ENCODE measurements at places on chromosomes 2 and 18.

DNA sequence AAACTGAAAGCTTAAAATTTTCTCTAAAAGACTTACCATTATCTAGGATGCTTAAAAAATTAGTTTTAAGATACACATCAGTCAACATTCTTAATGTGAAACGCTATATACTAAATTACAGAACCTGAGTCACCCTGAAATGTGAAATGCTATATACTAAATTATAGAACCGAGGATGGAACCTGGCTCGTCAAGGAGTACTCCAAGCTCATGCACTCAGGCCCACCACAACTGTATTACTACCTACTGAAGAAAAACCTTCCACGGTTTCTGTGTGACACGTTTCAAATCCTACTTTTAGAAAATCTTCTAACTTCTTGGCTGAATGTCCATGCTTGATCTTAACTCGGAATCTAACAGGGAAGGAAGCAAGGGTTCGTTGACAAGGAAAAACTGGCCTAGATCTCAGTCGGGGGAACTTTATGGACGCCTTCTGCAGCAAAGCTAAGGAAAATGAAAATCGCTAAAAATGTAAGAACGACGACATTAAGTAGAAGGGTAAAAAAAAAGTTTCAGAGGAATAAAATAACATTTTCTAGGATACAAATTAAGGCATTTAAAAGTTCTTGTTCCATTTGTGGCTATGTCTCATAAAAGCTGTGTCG, 1.4 kb downstream of the PRKD3 start:
- peak; percentile 14 for DNase-seq

- DNase-seq: no peak
Measured at GRCh38 chr18:62846313-62846712, 131.0 kb downstream of the PHLPP1 start.

DNA sequence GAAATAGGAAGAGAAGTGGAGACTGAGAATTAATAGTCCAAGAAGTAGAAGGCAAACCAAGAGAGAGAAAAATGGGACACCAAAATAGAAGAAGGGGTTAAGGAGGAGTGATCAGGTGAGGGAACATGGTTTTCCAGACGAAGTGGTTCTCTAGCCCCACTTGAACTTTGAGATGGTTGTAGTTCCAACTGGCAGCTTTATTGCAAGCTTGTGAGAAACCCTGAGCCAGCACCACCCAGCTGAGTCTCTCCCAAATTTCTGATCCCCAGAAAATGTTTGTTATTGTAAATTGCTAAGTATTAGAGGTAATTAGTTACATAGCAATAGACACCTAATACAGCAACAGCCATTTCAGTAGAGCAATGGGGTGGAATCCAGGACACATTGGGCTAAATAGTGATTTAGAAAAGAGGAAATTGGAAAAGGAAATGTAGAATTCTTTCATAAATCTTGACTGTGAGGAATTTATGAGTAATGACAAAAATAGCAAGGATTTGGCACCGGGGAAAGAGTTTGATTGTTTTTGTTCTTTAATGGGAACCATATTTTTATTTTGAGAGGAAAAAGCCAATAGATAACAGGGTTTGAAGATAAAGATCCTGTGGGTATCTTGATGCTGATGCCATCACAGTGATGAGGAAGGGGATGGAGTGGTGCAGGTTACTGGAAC, 62.1 kb upstream of the XDH start:
- peak; percentile 79 for DNase-seq

DNA sequence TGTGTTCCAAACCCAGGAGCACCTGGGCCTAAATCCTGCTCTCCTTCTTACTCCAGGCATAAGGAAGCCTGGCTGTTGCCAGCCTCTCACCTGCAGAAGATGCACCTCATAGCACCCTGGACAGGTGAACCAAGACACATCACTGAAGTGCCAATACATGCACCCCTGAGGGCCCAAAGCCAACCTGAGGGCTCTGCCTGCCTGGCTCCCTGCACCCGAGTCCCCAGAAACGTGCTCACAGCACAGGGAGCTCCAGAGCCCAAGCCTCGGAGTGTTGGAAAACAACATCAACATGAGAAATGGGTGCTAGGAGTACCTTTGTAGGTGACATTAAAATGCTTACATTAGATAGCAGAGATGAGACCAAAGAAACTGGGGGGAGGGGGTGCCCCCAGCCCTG, 96.3 kb upstream of the RAB6C start:
- DNase-seq: no peak

GRCh38 chr2:64268330-64269048, 124.3 kb upstream of the PELI1 start:
- peak; percentile 75 for DNase-seq

- no peak for DNase-seq
Measured at GRCh38 chr2:75519843-75520242, 40.9 kb downstream of the EVA1A start.

- DNase-seq: no peak
Measured at GRCh38 chr2:37612382-37612781, 59.1 kb downstream of the CDC42EP3 start.

GRCh38 chr2:20617892-20618467, 32.9 kb downstream of the HS1BP3 start:
- DNase-seq: peak; percentile 100

GRCh38 chr2:140085674-140086073, 1305.5 kb upstream of the NXPH2 start:
- no peak for DNase-seq

- DNase-seq: no peak
Measured at GRCh38 chr2:96404446-96405373, 69.1 kb downstream of the NCAPH start.

DNA sequence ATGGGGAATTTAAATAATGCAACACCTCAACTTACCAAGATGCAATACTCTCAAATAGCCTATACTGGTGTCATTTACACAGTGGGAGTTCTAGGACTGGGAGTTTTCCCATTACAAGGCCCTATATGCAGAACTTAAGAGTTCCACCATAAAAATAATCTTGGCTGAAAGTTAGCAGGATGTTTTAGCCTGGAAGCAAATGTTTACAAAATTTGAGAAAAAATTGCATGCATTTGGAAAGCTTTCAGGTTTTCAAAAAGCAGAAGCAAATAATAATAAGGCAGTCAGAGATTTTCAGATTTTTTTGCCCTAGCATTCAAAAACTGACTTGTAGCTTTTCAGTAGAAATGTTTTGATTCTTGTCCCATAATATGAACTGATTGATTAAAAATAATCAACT, 397.3 kb downstream of the ARHGAP15 start:
- no peak for DNase-seq

DNA sequence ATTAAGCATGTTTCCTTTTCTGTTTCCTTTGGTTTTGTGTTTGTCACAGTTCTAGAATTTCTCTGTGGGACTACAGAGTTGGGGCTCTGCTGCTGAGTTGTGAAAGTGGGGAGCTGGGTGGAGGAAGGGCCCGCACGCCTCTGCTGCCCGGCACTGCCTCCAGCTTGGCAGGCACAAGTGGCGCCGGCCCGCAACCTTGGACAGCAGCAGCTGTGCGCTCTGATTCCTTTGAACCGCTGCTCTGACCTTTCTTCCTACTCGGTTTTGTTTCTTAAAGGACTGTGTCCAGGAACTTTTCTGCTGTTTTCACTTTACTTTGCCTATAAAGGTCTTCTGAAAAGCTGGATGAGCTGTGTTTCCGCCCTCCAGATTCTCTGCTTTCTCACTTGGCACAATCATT, 137.6 kb upstream of the ALPP start:
- no peak for DNase-seq

GRCh38 chr2:163733301-163733938, 2.4 kb downstream of the FIGN start:
- no peak for DNase-seq

- no peak for DNase-seq
Measured at GRCh38 chr2:179234658-179235240, 29.9 kb downstream of the SESTD1 start.

- peak; percentile 39 for DNase-seq
Measured at GRCh38 chr2:226403369-226403768, 396.3 kb downstream of the IRS1 start.

GRCh38 chr2:233241803-233242202, 9.7 kb upstream of the ATG16L1 start:
- no peak for DNase-seq

GRCh38 chr2:197198890-197199289, 111.7 kb downstream of the ANKRD44 start:
- DNase-seq: no peak

- DNase-seq: no peak
Measured at GRCh38 chr2:88342749-88343148, 109.7 kb downstream of the FOXI3 start.

DNA sequence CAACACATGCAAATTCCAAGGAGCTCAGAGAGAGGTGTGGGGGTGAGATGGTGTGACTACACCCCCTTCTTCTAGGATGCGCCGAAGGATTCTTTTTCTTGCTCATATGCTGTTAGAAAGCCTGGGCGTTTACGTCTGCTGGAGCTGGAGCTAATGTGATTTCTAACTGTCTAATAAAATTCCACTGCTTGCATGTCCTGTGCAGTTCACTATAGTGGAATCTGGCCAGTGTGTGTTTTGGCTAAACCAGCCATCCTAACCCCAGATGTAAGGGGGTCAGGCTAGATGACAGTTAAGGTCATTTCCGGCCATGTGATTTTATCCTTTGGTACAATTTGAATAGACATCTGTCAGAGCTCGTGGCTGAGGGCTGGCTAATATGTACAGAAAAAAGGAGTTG, 194.1 kb downstream of the PRKCE start:
- DNase-seq: peak; percentile 48

DNA sequence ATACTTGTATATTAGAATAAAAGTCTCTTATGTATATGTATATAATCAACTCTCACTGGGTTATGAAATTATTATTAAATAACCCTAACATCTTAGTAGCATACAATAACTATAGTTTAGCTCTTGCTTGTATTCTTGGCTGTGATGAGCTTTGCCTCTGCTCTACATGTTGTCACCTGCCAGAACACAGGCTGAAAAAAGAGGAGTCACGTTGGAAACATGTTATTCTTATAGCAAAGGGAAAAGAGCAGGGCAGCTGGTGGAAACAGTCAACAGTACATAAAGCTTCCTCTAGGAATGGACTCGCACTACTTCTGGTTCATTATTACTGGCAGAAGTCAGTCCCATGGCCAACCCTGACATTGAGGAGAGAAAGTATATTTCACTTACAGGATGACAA, 362.0 kb upstream of the KYNU start:
- DNase-seq: no peak

GRCh38 chr2:65518751-65519150, 86.4 kb upstream of the SPRED2 start:
- DNase-seq: no peak

DNA sequence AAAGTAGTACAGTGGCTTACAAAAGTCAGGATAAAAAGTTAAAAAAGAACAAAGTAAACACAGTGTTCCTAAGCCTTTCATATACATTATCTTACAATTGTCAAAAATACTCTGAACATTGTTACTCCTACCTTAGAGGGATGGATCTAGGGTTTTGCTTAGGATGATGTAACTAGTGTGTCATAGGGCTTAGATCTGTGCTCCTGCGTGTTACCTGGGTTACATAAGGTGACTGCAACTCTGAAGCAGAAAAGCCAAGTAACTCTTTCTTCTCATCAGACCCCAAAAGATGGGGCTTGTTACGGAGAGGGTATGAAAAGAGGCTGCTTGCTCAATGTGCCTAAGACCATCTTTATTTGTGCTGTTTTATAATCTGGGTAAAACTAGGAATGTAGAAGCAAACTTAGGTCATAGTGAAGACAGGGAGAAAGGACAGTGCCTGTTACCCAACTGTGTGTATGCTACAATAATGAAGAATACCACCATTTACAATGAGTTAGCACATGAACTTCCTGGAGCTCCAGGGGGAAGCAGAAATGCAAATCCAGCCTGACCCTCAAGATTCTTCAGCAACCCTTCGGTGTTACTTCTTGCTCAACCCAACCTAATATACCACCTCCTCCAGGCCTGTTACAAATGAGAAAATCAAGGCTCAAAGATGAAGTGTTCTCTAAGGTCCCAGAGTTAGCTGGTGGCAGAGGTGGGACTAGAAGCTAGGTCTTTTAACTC, 42.0 kb upstream of the STK17B start:
- no peak for DNase-seq

- DNase-seq: peak; percentile 76
Measured at GRCh38 chr2:55923091-55923981, at the start of gene EFEMP1. EFEMP1 (minus strand) TSS chr2:55923782; CDS start chr2:55922440, 1,342 bp downstream.

Measured in EH (cell line).